ENCODE measurements at places on chromosomes 6 and 20. TPM values are rescaled to one million over a fixed set of nuclear protein-coding genes. Genes with fewer than 3 reads are reported as not detected.
A peak's percentile ranks its signal among the peaks of the same experiment; 100 is the strongest.

GRCh38 chr6:157885211-157885788 lies 62.3 kb downstream of the SNX9 start:
- no peak overlapping the region for H3K27ac ChIP-seq
- DNase-seq = peak; percentile 54
- no peak overlapping the region for H3K4me3 ChIP-seq
- no peaks in the 10 kb centered on the region for H3K4me1 ChIP-seq
- no peaks in the 10 kb centered on the region for H3K27me3 ChIP-seq

DNA sequence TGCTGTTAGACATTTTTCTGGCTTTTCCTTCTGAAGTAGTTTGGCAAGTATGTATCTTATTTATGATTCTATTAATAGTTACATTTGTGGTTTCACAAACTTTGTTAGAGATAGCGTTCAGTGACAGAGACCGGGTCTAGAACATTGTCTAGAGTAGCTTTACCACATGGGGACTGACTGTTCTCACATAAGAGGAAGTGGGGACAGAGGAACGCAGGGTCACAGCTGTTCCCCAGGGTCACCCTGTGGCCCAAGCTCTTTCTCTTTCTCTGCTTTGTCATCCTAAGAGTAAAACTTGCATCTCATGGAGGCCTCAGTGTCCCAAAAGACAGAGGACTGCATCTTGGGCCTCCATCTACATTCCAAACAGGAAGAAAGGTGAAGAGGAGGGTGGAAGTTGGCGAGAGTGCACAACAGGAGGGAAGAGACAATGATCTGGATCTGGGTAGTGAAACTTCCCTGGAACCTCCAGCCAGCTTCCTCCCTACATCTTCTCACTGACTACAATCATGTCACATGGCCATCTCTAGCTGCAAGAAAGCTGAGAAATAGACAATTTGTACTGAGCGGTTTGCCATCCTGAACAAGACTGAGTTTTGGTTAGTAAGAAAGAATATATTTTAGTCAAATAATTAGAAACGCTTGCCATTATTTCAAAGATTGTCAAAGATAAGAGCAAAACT lies 645.8 kb upstream of the ARID1B start:
- no peak overlapping the region for H3K27ac ChIP-seq
- no peak for DNase-seq
- H3K27me3 ChIP-seq = no peaks in the 10 kb centered on the region
- no peaks in the 10 kb centered on the region for H3K4me1 ChIP-seq
- H3K36me3 ChIP-seq = no peaks in the 10 kb centered on the region

DNA sequence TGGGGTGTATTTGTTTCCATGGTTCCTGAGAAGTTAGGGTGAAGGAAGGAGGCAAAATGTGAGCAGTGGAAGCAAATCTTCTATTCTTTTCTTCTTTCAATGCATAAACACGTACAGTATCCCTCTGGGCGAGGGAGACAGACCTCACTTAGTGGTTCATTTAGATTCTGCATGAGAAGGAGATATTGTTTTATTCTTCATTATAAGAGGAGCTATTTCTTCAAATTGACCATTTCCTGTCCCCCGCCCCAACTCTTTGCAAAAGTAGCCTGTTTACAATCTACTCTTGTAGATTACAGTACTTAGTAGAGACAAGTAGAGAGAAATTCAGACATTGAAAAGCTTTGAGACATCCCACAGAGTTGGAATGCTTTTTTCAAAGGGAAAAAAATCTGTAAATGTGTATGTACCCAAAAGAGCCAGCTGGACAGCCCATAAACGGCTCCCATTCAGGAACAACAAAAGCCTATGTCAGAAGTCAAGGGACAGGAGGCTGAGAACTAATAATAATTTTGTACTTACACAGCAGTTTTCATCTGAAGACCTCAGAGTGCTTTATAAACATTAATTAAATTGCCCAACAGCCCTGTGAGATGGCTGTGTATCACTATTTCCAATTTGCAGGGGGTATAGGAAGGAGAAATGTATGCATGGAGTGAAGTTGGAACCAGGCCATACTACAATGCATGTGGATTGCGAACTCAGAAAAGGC lies 23.9 kb downstream of the CD83 start:
- no peak overlapping the region for H3K4me3 ChIP-seq
- no peaks in the 10 kb centered on the region for H3K36me3 ChIP-seq
- no peaks in the 10 kb centered on the region for H3K4me1 ChIP-seq

DNA sequence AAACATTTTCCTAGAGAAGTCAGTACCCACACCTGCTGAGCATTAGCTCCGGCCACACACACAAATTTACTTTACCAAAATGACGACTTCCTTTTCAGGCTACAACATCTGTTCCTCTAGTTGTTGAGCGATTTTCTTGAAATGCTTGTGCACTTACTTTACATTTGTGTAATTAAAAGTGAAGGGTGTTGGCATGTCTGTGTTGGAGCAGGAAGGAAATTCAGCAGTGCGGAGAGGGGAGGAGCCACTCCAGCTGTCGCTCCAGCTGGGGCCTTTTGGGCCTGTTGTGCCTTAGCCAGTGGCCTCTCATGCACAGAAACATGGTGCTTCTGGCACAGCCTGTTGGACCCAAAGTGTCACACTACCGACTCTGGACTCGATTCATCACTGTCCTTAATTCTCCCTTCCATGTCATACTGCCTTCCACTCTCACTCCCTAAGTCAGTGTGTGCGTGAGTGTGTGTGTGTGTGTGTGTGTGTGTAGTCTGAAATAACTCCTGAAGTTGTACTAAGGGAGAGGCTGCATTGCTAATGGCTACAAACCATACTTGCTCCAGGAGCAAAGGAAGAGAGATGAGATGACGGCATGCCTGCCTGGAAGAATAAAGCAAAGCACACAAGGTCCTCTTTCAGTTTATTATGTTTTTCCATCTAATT lies 191.8 kb upstream of the ARG1 start:
- no peaks in the 10 kb centered on the region for H3K36me3 ChIP-seq
- no peak overlapping the region for H3K27ac ChIP-seq
- no peak for DNase-seq
- H3K4me1 ChIP-seq = no peaks in the 10 kb centered on the region

- H3K27ac ChIP-seq = no peak overlapping the region
- no peaks in the 10 kb centered on the region for H3K4me1 ChIP-seq
- no peaks in the 10 kb centered on the region for H3K27me3 ChIP-seq
- H3K36me3 ChIP-seq = no peaks in the 10 kb centered on the region
- no peak for DNase-seq
- H3K4me3 ChIP-seq = no peak overlapping the region
Observed at GRCh38 chr20:39462416-39462945, 500.3 kb downstream of the DHX35 start.

GRCh38 chr6:29938746-29939508 lies 3.4 kb upstream of the HLA-A start:
- peaks cover 5% of the 10 kb centered on the region for H3K4me1 ChIP-seq
- DNase-seq = no peak

DNA sequence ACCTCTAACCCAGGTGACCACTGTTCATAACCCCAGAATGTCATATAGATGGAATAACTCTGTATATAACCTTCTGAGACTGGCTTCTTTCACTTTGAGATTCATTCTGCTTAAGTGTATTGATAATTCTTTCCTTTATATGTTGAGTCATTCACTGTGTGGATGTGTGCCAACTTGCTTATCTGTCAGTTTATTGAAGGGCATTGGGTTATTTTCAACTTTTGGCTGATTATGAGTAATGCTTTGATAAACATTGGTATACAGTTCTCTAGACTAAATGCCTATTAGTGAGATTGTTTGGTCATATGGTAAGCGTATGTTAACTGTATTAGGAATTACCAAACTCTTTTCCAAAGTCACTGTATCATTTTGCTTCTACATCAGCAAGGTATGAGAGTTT lies 453.4 kb upstream of the SPTLC3 start:
- no peak overlapping the region for H3K27ac ChIP-seq
- no peaks in the 10 kb centered on the region for H3K27me3 ChIP-seq
- no peak overlapping the region for H3K4me3 ChIP-seq
- DNase-seq = no peak
- H3K4me1 ChIP-seq = peaks cover 4% of the 10 kb centered on the region

DNA sequence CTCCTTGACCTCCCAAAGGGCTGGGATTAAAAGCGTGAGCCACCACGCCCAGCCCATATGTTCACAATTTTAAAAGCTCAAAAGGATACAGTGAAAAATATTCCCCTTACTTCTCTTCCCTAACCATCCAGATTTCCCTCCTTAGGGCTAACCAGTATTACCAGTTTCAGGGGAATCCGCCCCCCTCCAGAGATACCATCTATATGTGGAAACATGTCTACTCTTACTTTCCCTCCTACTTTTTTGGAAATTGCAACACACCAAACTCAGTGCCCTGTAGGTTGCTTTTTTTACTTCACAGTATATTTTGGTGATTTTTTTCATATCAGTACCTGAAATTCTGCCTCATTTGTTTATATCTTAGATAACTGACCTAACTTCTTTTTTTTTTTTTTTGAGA lies 6.9 kb upstream of the RPL10A start:
- H3K27ac ChIP-seq = no peak overlapping the region
- H3K4me3 ChIP-seq = no peak overlapping the region
- H3K4me1 ChIP-seq = no peaks in the 10 kb centered on the region
- H3K27me3 ChIP-seq = no peaks in the 10 kb centered on the region
- peaks cover 75% of the 10 kb centered on the region for H3K36me3 ChIP-seq

DNA sequence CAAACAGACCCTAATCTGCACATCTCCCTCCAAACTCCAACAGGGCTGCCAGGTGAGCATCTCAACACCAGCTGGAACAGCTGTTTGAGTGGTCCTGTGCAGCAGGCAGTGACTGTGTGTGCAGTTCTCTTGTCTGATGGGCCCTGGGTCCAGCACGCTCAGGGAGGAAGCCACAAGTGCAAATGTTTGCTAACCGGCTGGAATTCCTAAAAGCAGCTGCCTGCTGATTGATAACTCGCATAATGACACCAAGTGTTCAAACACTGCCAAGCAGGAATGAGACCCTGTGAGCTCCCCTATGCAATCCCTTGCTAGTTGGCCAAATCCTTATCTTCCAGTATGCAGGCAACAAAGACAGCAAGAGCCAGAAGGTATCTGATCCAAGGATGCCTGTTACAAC lies 650.6 kb downstream of the CBLN4 start:
- H3K4me3 ChIP-seq = no peak overlapping the region
- no peak overlapping the region for H3K27ac ChIP-seq
- no peaks in the 10 kb centered on the region for H3K4me1 ChIP-seq
- H3K27me3 ChIP-seq = no peaks in the 10 kb centered on the region
- no peaks in the 10 kb centered on the region for H3K36me3 ChIP-seq
- no peak for DNase-seq

Gene MAPK14
- total RNA-seq = 36.2 TPM

All from stomach (tissue), 19 donors.